BJ (cell line): ENCODE measurements at places on chromosomes 13 and 19. TPM values are rescaled to one million over a fixed set of nuclear protein-coding genes. Genes with fewer than 3 reads are reported as not detected.
A peak's percentile ranks its signal among the peaks of the same experiment; 100 is the strongest.

GRCh38 chr19:48698046-48698445 is 2.3 kb downstream of the FUT2 start:
- DNase-seq: peak; percentile 37

GRCh38 chr13:24661713-24662112 is 18.5 kb upstream of the ATP12A start:
- DNase-seq: no peak

DNA sequence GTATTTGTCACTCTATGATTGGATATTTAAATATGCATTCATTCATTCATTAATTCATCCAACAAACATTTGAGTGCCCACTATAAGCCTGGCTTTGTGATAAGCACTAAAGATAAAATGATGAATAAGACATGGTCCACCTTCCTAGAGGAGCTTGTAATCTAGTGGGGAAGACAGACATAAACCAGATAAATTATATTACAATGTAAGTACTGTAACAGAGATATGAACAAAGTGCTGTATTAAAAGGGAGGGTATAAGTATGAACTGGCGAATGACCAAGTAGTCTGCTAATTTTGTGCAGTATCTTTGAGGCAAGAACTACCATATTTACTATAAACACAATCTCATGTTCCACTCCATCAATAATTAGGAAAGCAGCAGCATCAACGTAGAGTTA is 88.2 kb downstream of the RBM26 start:
- DNase-seq: no peak

- DNase-seq: no peak
These were observed at the start of gene ALOX5AP for GRCh38 chr13:30735025-30735871. TSS of gene ALOX5AP (plus strand) at chr13:30735543. CDS start at chr13:30735606, 63 bp downstream.

DNA sequence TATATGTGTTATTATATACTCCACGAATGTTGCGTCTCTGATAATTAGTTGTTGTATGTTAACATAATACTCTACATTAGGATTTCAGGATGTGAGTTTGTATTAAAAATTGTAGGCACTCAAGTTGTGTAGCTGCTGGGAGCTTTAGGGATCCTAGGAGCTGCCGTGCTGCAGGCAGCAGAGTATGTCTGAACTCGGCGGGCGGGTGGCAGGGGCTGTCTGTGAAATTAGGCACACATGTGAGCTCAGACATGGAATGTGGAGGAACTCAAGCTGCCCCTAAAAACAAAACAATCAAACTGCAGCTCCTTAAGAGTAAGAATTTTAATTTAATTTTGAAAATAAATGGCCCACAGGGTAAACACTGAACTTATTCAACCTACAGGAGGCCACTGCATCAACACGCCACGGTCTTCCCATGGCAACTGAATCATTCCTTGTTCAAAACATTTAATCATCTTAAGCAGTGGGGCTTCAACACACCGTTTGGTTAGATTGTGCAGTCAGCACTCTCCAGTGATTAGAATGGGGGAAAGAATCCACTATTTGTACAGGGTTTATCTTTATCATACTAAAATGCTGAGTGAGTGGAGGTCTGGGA is 22.7 kb downstream of the SERTM1 start:
- no peak for DNase-seq

- no peak for DNase-seq
These were observed 7.5 kb upstream of the SLC39A3 start for GRCh38 chr19:2747349-2747748.

DNA sequence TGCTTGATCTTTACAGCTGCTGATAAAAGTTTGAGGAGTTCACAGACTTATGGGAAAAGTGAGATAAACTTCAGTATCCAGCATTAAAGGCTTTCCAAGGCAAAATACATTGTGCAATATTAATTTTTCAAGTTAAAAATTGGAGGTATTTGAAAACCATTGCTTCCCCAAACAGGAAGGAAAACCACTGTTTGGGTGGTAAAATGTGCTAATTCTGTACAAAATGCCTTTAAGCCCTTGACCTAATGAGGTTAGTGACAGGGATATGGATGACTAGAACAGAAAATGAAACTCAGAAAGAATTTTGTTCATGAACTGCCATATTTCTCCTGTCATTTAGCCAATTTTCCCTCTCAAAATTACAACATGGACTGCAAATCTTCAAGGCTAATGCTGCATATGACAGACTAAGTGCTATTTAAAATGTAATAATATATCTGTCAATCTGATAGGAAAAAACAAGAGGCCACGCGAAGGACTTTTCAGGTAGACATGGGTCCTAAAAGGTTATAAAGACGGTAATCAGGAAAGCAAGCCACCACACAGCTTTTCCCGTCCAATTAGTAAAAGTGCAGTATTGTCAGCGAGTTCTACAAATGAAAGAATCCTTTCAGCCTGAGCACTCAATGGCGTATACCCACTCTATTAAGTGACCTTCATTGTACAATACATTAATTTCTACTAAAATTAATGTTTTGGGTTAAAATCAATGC is 212.8 kb downstream of the ENOX1 start:
- no peak for DNase-seq

The C13orf42 gene
- not detected in 2 replicates for polyA plus RNA-seq

The CYP4F12 gene
- not detected in 2 replicates for polyA plus RNA-seq
